ENCODE measurements at places on chromosomes 5 and 9.

GRCh38 chr5:74935752-74936091 lies 69.5 kb upstream of the FAM169A start:
- no peak for DNase-seq

DNA sequence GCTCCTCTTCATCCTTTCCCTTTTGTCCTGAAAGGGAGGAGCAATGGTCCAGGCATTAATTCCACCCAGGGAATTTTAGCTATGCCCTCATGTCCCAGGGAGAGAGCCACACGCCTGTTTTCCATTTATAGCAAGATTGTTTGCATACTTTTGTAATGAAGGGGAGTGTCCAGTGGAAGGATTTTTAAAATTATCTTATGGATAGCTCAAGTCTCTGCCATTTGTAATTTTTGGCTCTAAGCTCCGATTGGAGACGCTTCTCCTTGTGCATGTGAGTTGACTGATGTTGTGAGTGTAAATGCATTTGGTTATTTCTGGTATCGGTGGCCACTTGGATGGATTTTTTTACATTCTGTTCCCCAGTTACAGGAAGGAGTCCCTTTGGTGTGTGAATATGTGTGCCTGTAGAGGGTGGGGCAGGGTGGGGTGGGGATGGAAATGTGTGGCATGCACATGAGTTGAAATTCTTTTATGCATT lies 7.2 kb upstream of the RPL26L1 start:
- no peak for DNase-seq

DNA sequence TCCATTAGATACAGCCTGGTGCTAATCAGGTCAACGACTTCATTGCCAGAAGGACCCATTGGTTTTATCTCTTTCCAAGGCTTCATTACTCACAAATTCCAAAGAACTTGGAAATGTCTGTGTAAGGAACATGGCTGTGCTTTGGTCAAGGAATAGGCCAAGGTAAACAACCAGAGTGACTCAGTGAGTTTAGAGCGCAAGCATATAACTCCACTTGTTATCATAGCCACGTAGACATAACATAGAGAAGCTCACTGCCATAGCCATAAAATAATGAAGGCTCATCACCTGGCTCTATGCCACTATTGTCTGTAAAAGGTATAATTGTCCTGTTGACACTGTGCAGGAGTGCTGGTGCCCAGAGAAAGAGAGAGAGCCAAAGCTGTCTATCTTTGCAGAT lies 139.3 kb upstream of the PLCXD3 start:
- DNase-seq = no peak

- no peak for DNase-seq
Measured at GRCh38 chr5:133890314-133890713, 78.1 kb downstream of the C5orf15 start.
